ENCODE measurements at places on chromosomes 7 and 10.
A peak's percentile ranks its signal among the peaks of the same experiment; 100 is the strongest.

GRCh38 chr10:80580638-80581468, 43.2 kb downstream of the SH2D4B start:
- no peak for DNase-seq

GRCh38 chr7:25093268-25093826, 31.7 kb downstream of the CYCS start:
- peak; percentile 82 for DNase-seq

DNA sequence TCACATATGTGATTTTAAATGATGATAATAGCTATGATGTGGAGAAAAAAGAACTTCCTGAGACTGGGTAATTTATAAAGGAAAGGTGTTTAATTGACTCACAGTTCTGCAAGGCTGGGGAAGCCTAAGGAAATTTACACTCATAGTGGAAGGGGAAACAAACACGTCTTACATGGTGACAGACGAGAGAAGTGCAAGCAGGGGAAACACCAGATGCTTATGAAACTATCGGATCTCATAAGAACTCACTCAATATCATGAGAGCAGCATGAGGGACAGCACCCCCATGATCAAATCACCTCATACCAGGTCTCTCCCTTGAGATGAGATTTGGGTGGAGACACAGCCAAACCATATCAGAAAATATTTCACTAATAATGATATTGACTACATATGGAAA, 4.1 kb upstream of the LIPN start:
- no peak for DNase-seq

DNA sequence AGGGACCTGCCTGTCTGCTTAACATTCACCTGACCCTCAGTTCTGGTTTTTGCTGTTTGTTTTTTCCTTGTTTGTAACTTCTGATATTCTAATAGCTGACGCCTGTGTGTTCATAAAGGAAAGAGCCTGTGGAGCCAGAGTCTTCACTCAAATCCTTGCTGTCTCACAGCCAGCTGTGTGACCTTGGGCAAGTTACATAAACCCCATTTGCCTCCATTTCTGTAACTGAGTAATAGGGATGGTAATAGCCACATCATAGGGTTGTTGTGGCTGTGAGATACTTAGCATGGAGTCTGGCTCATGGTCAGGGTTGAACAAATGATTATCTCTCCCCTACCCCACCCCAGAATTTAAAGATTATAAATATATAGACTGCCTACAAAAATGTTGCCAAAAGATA, 27.0 kb downstream of the WBP1L start:
- no peak for DNase-seq

DNA sequence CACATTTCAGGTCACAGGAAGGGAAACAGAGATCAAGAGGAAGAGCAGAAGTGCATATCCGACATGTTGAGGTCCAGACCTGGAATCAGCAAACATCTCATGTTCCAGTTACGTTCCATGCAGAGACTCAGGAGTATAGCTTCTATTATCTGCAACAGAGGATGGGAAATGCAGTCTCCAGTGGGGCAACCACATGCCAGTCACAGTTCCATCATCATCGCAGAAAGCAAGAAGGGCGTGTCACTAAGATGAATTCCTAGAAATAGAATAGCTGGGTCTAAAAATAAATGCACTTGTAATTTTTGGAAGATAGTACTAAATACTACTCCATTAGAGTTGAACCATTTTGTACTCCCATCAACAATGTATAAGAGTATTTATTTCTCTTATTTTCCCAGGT, 133.2 kb upstream of the MDFIC start:
- no peak for DNase-seq

- DNase-seq = no peak
These were observed 45.5 kb upstream of the CYTH3 start for GRCh38 chr7:6317797-6318438.

DNA sequence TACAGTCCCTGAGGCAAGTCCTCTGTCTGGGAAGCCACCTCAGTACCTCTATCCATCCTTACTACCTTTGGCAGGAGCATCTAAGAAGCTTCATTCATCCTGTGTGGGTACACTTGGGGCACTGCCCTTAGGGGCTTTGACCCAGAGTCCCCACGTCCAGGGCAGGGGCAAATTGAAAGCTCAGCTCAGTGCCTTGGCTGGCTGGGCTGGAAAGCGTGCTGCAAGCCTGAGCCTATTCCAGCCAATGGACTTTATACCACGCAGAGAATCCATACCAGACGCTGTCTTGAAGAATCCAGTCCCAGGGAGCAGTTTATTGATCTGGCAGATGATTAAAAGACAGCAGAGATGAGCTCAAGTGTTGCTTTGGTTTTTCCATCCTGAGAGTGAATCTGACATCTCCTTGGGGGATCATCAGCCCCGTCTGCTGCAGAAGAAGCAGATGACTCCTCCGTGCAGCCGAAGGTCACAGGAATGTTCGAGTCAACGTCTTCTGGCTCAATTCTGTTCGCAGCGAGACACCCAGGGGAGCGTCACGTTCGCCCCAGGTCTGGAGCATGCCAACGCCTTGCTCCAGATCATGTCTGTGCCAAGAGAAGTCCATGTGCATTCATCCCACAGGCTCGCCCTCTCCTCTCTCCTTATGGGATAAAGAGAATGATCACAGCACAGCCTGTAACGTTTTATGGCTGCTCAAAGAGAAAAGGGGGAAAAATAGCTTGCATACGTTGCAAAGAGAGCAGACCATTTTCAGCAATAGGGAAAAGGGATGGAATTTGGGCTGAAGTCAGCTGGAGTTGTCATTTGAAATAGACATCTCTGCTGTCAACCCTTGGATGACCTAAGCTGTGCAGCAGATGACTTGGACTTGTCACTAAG, 35.8 kb upstream of the LYZL1 start:
- DNase-seq = no peak

Measured in activated CD4-positive, CD25-positive, alpha-beta regulatory T cell treated with anti-CD3 and anti-CD28 coated beads, Interleukin-2, amount 50 U/mL, for 72 hours (primary cell).